Stimulated activated CD8-positive, alpha-beta memory T cell treated with anti-CD3 and anti-CD28 coated beads, Interleukin-4, amount 100 ng/mL, for 4 hours (primary cell): ENCODE measurements at places on chromosomes 3 and 15.

DNA sequence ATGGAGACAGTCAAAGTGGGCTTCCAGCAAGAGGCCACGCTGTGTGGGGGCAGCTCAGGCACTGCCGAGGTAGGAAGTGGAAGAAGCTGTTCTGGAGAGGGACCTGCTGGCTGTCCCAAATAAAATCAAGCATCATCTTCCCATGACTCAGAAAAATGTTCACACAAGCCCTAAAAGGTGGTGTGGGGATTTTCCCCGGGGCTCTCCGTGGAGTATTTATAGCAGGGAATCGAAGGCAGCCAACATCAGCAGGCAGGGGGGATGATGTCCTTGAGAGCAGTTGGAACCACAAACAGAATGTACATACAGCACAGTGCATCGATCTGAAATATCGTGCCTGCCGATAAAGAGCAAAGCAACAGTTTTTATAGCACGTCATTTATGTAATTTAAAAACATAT, 27.6 kb downstream of the PRR23E start:
- DNase-seq, result no peak

- DNase-seq, result no peak
Observed at GRCh38 chr15:69099941-69100340, 60.5 kb upstream of the GLCE start.

DNA sequence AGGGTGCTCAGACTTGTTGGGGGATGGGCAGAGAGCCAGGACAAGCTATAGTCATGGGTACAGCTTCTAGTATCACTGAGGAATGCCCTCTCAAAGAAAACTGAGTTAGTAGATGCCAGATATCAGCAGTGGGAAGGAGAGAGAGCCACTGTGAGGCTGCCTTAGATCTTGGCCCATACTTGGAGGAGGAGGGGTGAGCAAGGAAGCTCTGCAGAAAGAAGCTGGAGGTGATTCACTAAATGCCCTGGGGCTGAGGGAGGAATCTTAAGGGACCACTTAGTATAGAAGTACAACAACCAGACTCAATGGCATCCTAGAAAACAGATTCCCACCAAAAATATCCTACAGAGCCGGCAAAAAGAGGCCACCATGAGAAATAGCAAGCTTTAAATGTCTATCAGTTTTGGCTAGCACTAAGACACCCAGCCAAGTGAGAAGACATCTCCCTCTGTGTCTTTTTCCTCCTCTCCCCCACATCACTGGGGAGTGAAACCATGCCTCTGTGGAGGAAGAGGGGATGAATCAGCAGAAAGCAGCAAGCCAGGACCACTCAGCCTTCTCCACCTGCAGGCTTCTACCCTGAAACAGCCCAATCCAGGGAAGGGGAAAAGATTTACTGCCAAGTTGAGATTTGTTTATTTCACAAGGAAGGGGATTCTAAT, 282.5 kb upstream of the STT3B start:
- DNase-seq, result no peak

DNA sequence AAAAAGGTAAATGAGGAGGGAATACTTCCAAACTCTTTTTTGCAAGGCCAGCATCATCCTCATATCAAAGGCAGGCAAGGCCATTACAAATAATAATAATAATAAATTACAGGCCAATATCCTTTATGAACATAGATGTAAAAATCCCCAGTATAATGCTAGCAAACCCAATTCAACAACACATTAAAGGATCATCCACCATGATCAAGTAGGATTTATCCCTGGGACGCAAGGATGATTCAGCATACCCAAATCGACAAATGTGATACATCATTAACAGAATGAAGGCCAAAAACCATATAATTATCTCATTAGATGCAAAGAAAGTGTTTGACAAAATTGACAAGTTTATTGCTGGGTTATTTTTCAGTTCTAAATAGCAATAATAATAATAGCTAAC, 53.6 kb downstream of the GHSR start:
- no peak for DNase-seq

GRCh38 chr3:71652781-71653413, 69.4 kb upstream of the FOXP1 start:
- DNase-seq, result no peak

DNA sequence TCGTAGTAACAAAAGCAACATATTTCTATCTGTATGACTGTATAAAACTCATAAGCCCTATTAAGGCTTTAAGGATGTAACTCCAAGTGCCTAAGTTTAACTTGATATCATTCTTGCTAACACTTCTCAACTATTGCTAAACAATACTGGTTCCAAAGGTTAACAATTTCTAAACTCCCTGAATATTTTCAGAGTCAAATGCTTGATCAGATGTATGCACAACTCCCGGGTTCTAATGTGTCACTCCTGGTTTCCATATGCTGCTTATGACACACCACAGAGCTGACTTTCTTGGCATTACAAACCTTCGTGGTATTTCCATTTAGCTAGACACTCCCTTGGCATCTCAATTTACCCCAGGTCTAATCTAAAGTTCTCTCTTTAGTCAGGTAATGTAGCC, 26.3 kb downstream of the DZIP1L start:
- DNase-seq, result no peak

- no peak for DNase-seq
Observed at GRCh38 chr3:71407823-71408222, 175.7 kb downstream of the FOXP1 start.

GRCh38 chr15:66655997-66656396, 46.0 kb upstream of the SMAD6 start:
- no peak for DNase-seq

- no peak for DNase-seq
Observed at GRCh38 chr3:78855190-78855589, 912.6 kb downstream of the ROBO1 start.

DNA sequence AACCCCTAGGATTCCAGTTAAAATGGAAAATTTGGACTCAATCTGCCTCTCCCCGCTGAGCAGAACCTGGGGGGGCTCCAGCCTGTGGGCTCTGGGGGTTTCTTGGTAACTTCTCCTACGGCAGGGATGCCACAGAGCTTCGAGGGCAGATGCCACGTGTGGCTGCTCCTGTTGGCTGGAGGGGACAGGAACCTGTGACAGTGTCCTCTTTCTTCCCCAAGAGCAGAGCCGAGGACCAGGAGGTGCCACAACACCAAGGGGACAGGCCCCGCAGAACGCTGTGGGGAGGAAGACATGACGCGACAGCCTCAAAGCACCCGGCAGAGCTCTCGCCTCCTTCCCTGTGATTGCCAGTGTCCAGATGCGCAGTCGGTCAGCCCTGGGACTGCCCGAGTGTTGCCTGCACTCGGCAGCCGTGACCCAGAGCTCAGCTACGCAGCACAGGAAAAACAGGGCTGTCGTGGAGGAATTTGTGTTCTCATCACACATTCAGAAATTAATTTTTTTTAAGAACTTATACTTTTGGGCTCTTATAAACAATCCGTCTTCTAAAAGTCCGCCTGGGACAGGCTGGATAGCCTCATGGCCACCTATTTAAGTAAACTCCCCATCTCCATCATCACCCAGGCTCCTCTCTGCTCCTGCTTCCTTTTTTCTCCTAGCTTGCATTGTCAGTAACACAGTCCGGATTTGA, 131.9 kb upstream of the MEF2A start:
- DNase-seq, result no peak

DNA sequence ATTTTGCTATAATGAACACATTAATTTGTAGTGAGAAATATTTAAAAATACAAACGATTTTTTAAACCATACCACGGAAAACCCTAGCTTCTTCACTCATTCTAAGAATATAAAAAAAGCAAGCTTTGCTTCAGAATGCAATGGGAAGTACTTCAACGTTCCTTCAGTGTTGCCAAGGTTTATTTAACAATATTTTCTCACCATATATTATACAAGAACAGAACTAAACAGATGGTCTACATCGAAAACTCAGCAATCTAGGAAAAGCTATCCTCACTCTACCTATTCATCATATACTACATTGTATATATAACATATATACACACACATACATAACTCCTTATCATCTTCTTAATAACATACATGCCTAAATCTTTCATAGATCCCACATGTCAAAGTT, 1047.4 kb downstream of the IGSF11 start:
- no peak for DNase-seq

- DNase-seq, result no peak
Observed at GRCh38 chr15:63381301-63382204, at the start of gene CA12. Gene CA12 (minus strand): TSS chr15:63381846. CDS start chr15:63381720, 126 bp downstream.

DNA sequence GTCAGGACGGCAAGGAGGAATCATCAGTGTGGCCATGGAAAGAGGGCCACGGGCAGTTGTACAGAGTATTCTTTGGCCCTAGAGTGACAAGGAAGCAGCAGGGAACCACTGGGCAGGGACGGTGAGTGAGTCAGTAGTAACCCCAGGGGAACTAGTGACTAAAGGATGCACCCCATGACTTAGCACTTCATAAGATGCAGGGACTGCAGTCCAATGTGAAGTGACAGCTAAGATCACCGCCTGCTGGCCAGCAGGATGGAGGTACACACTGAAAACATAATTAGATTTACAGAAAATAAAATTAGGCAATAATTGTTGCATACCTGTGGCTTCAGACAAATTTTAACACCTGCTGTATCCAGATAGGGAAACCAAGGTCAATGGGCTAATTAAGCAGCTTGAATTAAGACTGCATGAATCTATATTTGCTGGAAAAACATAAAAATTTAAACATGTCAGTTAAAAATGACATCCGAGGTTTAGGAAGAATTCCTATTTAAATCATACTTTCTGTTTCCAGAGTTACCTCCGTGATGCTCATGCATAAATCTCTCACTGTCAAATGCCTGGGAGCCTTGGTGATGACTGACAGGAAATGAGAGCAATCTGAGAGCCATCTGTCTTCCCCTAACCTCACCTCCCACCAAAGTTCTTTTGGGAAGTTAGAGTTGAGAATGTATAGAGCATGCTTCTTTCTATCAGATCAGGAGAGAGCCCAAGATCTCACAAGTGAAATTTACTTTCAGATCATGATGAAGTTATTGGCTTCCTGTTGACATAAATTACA, 56.5 kb downstream of the DCLK3 start:
- DNase-seq, result no peak

DNA sequence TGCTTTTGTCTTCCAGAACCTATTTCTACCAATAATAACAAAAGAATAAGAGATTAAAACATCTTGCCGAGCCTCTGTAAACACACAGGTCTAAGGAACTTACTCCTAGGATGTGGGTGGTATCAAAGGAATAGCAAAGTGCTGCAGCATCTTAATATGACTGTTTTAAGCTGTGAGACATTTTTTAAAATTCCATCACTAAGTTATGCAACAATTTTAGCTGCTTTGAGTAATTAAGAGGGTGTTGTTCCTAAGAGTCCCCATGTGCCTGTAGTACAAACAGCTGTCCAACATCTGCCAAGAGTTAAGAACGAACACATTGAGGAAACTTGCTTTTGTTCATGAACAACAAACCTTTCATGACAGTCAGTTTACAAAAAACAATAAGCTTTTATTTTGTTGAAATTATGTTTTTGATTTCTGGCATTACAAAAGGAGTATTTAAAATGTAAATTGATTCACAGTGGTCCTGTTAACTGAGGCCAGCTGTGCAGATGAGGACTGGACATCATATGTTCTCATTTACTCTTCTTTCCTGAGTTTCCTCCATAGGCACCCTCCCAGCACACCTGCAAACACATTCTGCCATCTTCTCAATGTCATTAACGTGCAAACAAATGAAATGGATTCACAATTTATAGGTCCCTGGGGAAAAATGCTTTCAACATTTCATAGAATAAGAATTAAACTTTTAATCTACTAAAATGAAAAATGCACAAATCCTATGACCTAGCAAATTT, 337.3 kb upstream of the ARHGEF26 start:
- no peak for DNase-seq

DNA sequence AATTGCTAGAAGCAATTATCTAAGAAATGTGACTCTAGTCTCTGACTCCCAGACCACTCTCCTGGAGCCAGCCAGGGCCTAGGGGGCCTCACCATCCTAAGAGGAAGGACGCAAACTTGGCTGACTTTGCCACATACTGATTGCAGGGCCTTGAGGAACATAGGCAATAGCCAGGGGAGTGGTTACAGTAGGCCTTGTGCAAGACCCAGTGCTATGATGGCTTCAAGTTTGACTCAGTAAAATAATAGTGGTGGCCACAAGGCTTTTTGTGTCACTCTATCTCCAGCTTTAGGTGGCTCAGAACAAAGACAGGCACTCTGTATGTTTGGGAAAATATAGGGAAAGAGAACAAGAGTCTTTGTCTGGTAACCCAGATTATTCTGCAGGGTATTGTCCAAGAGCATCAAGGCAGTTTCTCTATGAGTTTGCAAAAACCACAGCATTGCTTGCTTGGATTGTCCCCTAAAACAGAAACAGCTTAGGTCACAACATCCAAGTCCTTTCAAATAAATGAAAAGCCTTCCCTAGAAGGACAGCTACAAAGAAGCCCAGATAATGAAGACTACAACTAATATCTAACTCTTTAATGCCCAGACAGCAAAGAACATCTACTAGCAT, 631.5 kb downstream of the PYDC2 start:
- no peak for DNase-seq

DNA sequence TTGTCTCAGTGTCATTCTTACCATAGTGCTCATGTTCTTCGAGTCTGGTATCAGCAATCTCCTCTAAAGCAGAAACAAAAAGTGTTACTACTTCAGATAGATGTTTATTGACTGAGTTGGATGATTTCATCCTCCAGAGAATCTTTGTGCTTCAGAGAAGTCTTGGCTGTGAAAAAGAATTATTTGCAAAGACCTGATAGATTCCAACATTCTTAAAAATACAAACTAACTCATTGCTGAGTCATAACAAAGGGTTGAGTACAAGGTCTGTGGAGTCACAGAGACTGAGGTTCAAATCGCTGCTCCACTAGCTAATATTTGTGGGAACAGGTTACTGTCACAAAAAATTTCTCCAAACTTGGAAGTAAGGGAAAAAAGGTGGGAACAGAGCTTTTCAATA, 9.0 kb upstream of the STRIT1 start:
- DNase-seq, result no peak

DNA sequence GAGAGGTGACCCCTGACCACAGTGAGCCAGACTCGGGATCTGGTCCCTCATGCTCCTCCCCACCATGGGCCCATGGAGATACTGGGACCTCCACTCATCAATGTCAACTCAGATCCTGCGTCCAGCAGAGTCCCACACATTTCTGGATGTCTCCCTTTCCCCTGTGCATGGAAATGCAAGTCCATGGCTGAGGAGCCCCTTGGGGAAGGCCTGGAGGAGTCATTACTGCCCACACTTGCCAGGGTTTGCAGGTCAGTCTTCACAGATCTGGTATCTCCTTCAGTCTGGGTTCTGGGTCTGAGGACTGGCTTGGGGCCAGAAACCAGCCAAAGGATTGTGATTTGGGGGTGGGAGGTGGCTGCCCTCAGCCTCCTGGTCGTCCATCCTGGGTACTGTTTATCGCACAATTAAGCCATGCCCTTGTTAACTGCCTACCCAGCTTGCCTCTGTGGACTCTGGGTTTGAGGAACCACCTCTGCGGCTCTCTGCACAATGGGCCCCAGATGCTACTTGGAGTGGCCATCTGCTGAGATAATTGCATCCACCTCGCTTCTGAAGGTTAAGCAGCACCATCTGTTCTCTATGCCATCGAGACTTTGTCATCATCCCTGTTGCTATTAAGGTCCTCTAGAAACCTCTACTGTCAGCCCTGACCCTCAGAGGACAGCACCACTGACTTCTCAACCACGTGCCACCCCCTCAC, 49.9 kb upstream of the KLF13 start:
- no peak for DNase-seq

GRCh38 chr15:37136666-37137065, 36.3 kb upstream of the MEIS2 start:
- DNase-seq, result no peak
